Astrocyte of the spinal cord (primary cell): ENCODE measurements at places on chromosomes 7 and 10.

DNA sequence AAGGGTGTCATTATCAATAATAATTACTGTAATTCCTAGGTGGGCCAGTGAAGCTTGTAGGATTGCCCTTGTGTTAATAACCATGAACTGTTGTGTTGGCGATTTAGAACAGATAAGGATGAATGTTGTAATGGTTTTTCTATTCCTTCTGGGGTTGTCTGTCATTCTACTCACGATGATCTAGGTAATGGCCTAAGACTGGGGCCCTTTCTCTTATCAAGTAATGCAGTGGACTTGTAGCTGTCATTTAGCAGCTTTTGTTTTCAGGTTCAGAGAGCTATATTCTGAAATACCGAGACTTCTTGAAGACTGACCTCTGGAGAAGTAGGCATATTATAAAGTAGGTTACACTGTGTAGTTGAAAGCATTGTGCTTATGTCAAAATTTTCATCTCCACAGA is 110.2 kb downstream of the TAF3 start:
- no peak for DNase-seq

- no peak for DNase-seq
Observed at GRCh38 chr10:6514844-6515780, 65.0 kb downstream of the PRKCQ start.

DNA sequence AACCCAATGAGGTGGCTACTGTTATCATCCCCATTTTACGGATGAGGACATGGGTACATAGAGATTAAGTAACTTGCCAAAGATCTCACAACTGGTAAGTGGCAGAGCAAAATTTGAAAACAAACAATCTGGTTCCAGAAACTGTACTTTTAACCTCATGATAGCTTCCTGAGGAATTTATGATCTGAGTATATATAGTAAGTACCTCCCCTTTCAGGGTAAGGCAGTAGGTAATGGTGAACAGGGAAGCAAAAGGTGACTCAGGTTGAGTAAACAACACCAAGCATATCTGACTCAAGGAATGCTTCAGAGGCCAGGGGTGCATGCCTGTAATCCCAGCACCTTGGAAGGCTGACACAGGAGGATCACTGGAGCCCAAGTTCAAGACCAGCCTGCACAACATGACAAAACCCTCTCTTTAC is 21.1 kb downstream of the KLLN start:
- DNase-seq = no peak

- no peak for DNase-seq
Observed at GRCh38 chr10:107913317-107914294, 749.1 kb upstream of the SORCS1 start.

- no peak for DNase-seq
Observed at GRCh38 chr10:46069771-46070463, 23.8 kb upstream of the MSMB start.

GRCh38 chr10:93280699-93281366 is 201.3 kb downstream of the MYOF start:
- DNase-seq = no peak

- no peak for DNase-seq
Observed at GRCh38 chr7:128894101-128894440, 16.4 kb downstream of the KCP start.

- no peak for DNase-seq
Observed at GRCh38 chr10:132123606-132124005, 57.9 kb downstream of the JAKMIP3 start.

GRCh38 chr10:47081264-47081663 is 170.0 kb downstream of the PTPN20 start:
- DNase-seq = no peak

GRCh38 chr10:5574642-5575131 is 49.9 kb downstream of the CALML3 start:
- DNase-seq = no peak

DNA sequence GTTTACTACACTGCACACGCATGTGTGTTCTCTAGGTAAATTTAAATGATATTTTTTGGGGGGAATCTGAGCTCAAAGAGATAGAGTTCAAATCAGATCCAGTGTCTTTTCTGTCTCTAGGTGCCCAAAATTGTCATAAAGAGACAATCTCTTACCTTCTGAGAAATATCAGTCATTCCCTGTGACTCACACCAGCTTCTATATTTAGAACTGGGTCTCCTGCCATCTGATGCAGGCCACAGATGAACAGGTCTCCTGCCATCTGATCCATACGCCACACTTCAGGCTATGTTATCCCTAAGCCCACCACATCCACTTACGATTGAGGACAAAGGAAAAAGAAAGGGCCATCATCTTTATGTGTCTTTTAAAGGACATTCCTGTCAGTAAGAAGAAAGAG is 136.3 kb upstream of the LAMB4 start:
- no peak for DNase-seq

DNA sequence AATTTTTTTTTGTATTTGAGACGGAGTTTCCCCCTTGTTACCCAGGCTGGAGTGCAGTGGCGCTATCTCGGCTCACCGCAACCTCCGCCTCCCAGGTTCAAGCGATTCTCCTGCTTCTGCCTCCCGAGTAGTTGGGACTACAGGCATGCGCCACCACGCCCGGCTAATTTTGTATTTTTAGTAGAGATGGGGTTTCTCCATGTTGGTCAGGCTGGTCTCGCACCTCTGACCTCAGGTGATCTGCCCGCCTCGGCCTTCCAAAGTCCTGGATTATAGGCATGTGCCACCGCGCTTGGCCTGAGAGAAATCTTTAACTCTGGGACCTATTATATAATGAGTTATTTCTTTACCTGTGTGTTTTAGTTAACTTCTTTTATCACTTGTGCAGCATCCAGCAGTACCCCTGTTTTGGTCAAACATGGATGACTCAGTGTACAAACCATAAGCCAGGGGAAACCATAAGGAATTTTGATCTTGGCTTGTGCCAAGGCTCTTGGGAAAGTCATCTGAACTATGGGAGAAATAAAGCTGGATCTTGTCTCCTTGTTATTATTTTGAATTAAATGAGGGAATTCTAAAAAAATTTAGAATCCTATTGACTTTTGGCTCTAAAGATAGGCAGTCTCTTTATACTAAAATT is 23.6 kb upstream of the ZRANB1 start:
- DNase-seq = peak; percentile 68

GRCh38 chr10:47245731-47246350 is 54.2 kb upstream of the GDF10 start:
- no peak for DNase-seq

- DNase-seq = peak; percentile 28
Observed at GRCh38 chr7:111933609-111934008, 272.6 kb downstream of the DOCK4 start.

- DNase-seq = no peak
Observed at GRCh38 chr10:32350811-32351350, 3.9 kb upstream of the EPC1 start.

DNA sequence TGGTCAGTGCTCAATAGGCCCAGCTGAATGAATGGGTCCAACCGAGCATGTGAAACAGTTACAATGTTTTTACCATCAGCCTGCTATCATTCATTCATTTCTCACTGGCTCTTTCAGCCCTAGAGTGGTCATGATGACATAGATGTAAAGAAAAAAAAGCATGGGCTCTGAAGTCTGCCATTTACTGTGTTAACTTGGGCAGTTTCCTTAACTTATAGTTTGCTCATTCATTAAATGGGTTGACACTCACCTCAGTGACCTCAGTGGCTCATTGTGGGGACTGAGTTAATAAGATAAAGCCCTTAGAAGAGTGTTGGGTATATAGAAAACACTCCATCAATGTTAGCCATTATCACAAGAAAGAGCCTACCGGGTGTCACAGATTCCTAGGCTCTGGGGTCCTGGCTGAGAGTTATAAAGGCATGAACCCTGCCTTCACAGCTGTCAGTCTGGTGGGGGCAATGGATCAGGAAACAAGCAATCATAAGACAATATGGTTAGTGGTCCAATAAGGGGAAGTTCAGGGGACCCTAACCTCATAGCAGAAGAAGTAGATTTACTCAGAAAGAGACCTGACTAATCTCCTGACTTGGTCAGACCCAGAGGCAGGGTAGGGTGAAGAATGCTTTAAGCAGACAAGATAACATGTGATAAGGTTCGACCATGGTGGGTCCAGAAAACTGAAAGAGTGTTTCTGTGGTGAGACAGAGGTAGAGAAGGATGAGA is 29.7 kb upstream of the GPAM start:
- DNase-seq = no peak

DNA sequence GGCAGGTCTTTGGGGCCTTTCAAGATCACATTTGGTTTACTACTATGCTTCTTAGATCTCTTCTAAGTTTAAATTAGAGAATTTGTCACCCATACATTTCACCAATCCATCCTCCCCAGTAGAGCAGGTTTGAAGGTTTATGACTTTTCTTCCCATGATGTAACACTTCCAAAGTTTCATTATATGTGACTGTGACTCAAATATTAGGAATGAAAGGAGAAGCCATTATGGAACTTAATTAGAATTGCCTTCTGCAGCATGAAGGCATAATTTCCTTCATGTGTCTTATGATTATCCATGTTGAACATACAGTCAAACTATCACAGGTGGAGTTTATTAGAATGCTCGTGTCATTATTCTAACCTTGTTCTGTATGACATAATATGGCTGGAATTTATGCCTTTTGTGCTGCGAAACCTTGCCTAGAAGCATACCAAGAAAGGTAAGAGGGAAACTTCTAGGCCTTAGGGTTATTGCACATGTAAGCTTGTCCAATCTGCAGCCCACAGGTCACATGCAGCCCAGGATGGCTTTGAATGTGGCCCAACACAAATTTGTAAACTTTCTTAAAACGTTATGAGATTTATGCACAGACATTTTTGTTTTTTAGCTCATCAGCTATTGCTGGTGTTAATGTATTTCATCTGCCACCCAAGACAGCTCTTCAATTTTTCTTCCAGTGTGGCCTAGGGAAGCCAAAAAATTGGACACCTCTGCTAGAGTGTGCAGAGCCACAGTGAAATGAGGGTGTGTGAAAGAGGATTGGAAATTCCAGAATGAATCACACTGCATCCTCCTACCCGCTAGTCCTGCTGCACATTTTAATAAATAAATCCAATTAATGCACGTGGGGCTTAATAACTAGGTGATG is 133.6 kb downstream of the TMEM26 start:
- DNase-seq = no peak

- no peak for DNase-seq
Observed at GRCh38 chr10:118395947-118396346, 53.8 kb upstream of the FAM204A start.

DNA sequence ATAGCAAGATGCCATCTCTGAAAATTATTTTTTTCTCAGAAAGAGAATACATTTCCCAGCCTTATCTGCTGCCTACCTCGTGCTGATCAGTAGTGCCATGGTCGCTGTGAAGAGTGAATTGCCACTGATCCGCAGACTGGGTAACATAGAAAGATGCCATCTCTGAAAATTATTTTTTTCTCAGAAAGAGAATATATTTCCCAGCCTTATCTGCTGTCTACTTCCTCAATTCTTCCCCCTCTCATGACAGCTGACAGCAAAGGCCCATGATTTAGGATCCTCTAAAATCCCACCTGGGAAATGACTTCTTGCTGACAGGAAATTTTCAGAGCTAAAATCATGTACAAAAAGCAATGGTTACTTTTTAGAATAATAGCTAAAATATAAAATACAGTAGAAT is 92.5 kb upstream of the AHR start:
- DNase-seq = no peak

DNA sequence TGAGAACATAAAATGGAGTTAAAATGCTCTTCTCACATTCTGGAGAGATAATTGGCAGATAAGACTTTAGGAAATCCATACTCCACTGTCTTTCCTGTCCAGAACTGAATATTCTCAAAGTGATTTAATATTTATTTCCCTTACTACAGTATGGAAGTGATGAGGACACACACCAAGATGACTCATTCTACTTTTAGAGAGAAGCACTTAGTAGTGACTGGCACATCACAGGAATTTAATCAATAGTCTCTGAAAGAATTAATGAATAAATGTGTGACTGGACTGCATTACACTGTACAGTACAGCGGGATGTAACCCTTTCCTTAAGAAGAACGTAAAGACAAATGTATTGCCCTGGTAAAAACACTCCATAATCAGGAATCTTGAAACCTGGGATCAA is 116.7 kb downstream of the SEMA3E start:
- DNase-seq = peak; percentile 17

GRCh38 chr7:159012353-159013069 is 132.2 kb downstream of the VIPR2 start:
- no peak for DNase-seq

- DNase-seq = no peak
Observed at GRCh38 chr10:70324339-70324861, 40.6 kb upstream of the NPFFR1 start.

- no peak for DNase-seq
Observed at GRCh38 chr10:1171182-1171581, 115.0 kb downstream of the WDR37 start.

GRCh38 chr7:34761206-34761605 is 103.2 kb downstream of the NPSR1 start:
- no peak for DNase-seq

DNA sequence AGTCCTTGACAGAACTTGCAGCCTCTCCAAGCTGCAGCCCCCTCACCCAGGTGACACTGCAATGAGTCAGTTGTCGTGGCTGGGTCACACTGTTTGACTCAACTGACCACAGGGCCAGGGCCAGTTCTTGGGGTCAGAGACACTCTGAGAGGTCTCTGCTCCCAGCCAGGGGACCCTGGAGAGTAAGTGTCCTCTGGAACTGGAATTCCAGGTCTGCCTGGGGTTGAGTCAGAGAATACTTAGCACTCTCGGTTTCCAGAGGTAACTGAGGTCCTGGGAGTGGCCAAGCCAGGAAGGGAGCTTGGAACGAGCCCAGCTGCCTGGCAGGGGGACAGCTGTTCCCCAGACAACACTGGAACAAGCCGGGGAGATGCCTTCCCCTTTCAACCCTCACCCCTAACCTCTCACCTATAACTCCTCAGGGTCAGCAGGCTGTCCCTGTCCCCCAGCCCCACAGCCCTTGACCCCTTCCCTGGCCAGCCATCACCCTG is 2.2 kb upstream of the MYL10 start:
- peak; percentile 17 for DNase-seq

- no peak for DNase-seq
Observed at GRCh38 chr7:140229591-140230515, 53.1 kb upstream of the KDM7A start.

- no peak for DNase-seq
Observed at GRCh38 chr7:7114575-7115291, 67.6 kb upstream of the C1GALT1 start.

DNA sequence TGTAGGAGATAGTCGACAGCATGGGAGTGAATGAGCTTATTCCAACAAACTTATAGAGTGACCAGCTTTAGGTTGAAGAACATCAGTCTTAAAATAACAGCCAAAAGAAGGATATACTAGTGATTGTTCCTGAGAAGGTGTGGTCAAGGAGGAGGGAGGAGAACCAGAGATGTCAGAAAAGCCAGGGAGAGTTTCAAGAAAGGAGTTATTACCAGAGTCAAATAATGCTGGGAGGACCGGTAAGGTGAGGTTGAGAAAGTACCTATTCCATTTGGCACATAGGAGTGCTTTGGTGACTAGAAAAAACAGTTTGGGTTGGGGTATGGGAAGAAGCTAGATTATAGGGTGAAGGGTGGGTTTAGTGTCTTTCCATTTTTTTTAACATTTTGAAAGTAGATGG is 5.8 kb downstream of the PTPN12 start:
- no peak for DNase-seq

DNA sequence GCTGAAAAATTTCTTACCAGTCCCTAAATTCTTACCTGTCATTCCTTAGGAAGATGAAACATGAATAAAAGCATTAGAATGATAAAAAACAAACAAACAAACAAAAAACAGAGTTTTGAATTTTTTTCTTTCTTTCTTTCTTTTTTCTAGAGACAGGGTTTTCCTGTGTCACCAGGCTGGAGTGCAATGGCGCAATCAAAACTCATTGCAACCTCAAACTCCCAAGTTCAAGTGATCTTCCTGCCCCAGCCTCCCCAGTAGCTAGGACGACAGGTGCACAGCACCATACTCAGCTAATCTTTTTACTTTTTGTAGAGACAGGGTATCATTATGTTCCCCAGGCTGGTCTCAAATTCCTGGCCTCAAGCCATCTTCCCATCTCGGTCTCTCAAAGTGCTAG is 26.5 kb downstream of the NT5C2 start:
- no peak for DNase-seq
